Activated T-helper 1 cell treated with anti-CD3 and anti-CD28 coated beads, Interleukin-2, amount 50 U/mL, for 16 hours (primary cell): ENCODE measurements at places on chromosomes 12 and 14.

- DNase-seq: no peak
These were observed 63.7 kb downstream of the DIP2B start for GRCh38 chr12:50568338-50569091.

GRCh38 chr12:51817027-51817953 is 31.2 kb downstream of the FIGNL2 start:
- no peak for DNase-seq

GRCh38 chr14:80428171-80428570 is 216.9 kb upstream of the DIO2 start:
- DNase-seq: no peak

DNA sequence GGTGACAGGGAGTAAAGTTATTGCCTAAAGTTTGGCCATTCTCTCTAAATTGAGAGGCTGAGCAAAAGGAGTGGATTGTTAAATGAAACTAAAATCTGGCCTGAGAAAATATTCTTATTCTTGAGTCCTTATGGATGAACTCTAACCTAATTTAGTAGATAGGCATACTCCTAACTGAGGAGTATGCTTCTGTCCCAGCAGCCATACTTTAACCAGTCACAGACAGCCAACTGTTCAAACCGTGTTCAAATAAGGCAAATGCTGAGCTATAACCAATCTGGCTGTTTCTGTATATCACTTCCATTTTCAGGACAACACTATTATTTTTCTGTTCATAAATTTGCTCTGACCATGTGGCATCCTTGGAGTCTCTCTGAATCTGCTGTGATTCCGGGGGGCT is 75.9 kb upstream of the RERGL start:
- DNase-seq: no peak

DNA sequence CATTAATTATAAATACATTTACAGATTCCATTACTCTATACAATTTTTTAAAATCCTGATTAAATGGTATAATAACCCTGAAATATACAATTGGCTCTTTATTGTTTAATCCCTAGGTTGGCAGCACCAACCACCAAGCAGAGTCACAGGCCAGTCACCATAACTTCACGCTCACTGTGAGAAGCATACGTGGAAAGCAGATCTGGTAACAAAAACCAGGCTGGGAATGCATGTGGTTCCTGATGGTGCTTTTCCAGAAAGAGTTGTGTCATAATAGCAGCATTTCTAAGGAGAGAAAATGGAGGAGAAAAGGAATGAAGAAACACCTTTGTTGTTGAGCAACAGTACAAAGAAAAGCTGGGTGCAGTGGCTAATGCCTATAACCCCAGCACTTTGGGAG is 66.1 kb downstream of the SIX6 start:
- DNase-seq: no peak

DNA sequence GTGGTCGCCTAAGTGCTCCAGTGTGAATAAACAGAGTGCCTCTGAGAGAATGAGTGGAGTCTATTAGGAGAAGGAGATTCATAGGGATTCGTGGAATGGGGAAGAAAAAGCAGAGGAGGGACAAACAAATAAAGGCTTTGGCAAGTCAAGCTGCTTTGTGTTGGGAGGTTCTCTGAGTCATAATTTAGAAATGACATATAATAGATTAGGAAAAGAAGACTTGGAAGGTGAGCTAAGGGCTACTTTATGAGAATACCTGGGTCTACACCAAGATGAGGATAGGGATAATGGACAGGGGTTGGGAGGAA is 6.4 kb upstream of the NTN4 start:
- no peak for DNase-seq

GRCh38 chr12:57435293-57435692 is 709 bp downstream of the INHBC start:
- no peak for DNase-seq

DNA sequence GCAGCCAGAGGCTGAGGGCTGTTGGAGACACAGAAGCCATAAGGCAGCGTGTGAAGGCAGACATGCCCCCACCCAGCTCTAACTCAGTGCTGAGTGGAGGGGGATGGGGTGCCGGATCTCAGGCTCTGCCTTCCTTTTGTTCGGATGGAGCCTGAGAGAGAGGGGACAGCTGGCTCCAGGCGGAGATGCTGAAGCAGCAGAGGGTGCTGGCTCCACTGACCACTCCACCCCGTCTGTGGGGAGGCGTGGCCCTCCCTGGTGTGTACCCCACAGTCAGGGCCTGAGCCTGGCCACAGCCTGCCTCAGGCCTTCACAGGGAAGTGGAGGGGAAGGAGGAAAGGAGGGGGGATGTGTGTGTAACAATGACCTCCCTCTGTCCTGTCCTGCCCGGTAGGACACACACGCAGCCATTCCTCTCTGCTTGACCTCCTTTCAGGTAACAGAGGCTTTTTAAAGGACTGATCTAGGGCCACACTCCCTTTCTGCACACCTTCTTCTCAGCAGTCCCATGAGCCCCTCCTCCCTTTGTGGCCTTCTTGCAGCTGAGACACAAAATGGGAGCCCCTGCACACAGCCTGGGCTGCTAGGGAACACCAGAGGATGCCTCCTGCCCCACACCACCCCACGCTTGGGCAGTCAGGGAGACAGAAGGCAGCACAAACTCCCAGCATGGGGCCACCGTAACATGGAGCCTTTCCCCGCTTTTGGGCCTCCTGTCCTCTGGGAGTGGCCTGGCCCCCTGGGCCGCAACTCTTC is 9.6 kb upstream of the ENDOU start:
- DNase-seq: no peak

DNA sequence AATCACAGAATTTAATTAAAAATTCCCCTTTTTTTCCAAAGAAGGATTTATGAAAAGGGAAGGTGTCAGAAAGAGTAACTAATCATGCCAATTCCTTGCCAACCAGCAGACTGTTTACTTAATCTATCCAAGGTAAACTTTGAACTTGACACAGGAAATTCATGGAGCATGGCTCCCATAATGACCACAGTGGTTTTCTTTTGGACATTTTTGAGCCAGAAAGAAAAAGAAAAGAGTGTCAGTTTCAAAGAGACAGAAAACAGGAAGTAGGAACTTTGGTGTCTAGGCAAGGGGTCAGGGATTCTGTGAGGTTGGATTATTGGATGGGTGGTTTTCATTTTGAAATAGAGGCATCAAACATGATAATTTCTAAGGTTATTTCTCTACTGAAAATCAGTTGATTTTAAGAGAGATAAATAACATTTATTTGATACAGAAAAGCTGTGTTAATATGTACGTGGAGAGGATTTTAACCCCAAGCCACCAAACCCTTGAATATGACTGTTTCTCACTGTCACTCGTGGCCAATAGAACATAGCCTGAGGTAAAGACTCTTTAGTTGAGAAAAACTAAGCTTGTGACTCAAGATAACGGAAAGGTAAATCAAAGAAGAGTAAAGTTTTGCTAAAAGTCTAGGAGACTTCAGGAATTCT is 196.1 kb downstream of the TTC6 start:
- no peak for DNase-seq

- DNase-seq: no peak
These were observed 102.0 kb downstream of the KCNMB4 start for GRCh38 chr12:70467918-70468733.
